ENCODE measurements at places on chromosomes 7 and 10. TPM values are rescaled to one million over a fixed set of nuclear protein-coding genes. Genes with fewer than 3 reads are reported as not detected.

The TLX1 gene
- polyA plus RNA-seq, result not detected

The OPN1SW gene
- 1.3 TPM for polyA plus RNA-seq

The TMEM184A gene
- 7.2 TPM for polyA plus RNA-seq

The CRHR2 gene
- polyA plus RNA-seq, result 0.12 TPM

The CEP41 gene
- 22.6 TPM for polyA plus RNA-seq

GRCh38 chr10:108791794-108792474, 1131.4 kb downstream of the XPNPEP1 start:
- no peak for DNase-seq

DNA sequence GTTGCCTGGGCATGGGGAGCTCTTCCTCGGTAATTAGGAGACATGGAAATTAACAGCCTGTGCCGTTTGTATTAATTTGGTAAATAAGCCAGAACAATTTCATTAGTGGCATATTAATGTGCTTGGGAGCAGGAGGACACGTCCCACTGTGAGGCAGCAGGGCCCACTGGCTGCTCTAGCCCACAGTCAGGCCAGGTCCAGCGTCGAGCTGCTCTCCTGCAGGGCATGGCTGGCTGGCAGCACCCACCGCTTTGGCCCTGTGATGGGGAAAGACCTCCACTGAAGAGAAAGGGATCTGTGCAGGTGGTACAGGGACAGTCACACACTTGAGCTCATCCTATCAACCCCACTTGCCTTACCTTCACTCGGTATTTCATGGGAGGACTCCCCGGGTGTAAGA, 37.5 kb upstream of the LRRC4 start:
- no peak for DNase-seq

- no peak for DNase-seq
Measured at GRCh38 chr7:22356701-22357310, at the start of gene RAPGEF5. Gene RAPGEF5 (minus strand): TSS chr7:22357154. CDS start chr7:22357060, 94 bp downstream.

DNA sequence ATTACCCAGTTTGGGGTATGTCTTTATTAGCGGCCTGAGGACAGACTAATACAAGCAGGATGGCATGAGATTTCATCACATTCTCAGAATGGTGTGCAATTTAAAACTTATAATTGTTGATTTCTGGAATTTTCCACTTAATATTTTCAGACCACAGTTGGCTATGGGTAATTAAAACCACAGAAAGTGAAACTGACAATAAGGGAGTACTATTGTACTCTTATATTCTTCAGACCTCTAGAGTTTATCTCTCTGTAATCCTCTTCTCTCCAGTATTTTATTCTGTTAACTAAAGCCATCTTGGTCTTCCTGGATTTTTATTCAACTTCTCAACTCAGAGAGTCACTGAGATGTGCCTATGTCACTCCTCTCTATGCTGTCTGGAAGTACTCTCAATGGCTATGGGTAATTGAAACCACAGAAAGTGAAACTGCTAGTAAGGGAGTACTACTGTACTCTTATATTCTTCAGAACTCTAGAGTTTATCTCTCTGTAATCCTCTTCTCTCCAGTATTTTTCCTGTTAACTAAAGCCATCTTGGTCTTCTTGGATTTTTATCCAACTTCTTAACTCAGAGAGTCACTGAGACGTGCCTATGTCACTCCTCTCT, 118.3 kb downstream of the PPP1R17 start:
- DNase-seq, result no peak

DNA sequence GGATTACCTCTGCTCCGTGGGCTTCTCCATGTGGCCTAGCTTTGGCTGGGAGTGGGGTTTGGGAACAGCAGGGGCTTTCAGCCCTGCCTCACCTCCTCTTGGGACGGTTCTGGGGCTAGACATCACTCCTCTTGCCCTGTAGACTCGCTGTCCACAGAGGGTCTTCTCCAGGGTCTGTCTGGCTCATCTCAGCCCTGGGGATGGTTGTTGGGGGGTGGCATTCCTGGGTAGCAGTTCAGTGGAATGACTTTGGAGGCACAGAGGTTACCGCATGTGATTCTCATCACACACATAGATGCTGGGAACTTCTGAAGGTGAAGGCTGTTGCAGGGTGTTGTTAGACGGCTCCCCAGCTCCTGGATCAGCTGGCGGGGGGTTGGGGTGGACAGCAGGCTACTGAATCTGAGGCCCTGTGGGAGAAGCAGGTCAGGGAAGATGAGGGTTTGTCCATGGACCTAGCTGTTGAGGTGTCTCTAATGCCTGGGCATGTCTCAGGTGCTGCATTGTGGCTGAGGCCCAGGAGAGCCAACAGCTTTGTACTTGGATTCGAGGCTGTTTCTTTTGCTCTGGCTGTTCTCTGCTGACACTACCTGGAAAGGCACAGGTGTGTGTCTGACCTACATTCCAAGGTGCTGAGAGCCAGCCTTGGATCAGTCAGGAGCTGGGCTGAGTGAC, 23.8 kb downstream of the RAMP3 start:
- no peak for DNase-seq

DNA sequence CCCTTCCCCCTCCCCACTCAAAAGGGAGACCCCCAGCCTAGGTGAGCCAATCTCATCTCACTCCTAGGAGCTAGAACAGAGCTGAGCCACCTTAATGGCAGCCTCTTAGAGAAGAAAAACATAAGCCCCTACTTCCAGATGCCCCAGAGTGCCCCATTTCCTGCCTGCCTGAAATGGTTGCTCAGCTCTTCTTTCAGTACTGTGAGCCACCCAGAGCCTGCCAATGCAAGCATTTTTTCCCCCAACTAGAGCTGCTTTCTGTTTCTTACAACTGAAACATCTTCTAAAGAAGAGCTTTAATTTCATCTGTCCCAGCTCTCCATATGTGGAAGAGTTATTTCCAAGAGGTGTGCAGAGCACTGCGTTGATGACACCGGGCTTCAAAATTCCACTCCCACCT, 136.7 kb downstream of the PLPP4 start:
- DNase-seq, result no peak

GRCh38 chr7:140584195-140584851, 56.3 kb downstream of the DENND2A start:
- DNase-seq, result no peak

- no peak for DNase-seq
Measured at GRCh38 chr10:106520698-106521097, 643.8 kb downstream of the SORCS1 start.

DNA sequence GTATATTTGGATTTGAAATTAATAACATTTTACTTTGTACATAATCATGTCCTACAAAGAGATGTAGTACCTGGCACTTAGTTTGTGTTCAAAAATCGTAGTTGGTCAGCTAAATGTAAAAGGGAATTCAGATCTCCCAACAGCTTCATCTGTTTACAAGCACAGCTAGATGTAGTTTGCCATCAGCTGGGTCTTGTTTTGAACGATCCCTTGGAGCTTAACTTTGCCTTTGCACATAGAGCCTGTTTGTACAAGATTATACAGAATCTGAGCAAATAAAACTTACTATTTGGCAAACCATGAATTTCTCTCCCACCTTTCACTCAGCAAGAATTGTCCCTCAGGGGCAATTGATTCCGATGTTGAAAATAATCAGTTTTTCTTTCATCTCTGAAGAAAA, 36.1 kb upstream of the ADD3 start:
- no peak for DNase-seq

GRCh38 chr10:72204724-72205123, 11.1 kb upstream of the ANAPC16 start:
- no peak for DNase-seq

All from left renal pelvis (tissue), 4 donors.